Kidney epithelial cell (primary cell): ENCODE measurements at places on chromosomes 1 and 21. TPM values are rescaled to one million over a fixed set of nuclear protein-coding genes. Genes with fewer than 3 reads are reported as not detected.

The FAM167B gene
- 2.7 TPM in 1 of 2 replicates, not detected in the other for total RNA-seq

The FCN3 gene
- total RNA-seq = 0.14 TPM in 1 of 2 replicates, not detected in the other

The SPRR1B gene
- total RNA-seq = 0.63 TPM in 1 of 2 replicates, not detected in the other

The SLAMF9 gene
- total RNA-seq = not detected in 2 replicates

The ZNF683 gene
- total RNA-seq = not detected in 2 replicates

The OR14C36 gene
- not detected in 2 replicates for total RNA-seq

The TNFAIP8L2 gene
- total RNA-seq = not detected in 2 replicates

The PGM1 gene
- total RNA-seq = 36.2 and 47.7 TPM in 2 replicates

The CELA2B gene
- not detected in 2 replicates for total RNA-seq

The NUDT17 gene
- 1.9 and 2.5 TPM in 2 replicates for total RNA-seq

The AHCYL1 gene
- 40.1 and 43.9 TPM in 2 replicates for total RNA-seq
